Activated T-cell treated with anti-CD3 and anti-CD28 coated beads for 48 hours (primary cell): ENCODE measurements at places on chromosomes 11 and 22.

DNA sequence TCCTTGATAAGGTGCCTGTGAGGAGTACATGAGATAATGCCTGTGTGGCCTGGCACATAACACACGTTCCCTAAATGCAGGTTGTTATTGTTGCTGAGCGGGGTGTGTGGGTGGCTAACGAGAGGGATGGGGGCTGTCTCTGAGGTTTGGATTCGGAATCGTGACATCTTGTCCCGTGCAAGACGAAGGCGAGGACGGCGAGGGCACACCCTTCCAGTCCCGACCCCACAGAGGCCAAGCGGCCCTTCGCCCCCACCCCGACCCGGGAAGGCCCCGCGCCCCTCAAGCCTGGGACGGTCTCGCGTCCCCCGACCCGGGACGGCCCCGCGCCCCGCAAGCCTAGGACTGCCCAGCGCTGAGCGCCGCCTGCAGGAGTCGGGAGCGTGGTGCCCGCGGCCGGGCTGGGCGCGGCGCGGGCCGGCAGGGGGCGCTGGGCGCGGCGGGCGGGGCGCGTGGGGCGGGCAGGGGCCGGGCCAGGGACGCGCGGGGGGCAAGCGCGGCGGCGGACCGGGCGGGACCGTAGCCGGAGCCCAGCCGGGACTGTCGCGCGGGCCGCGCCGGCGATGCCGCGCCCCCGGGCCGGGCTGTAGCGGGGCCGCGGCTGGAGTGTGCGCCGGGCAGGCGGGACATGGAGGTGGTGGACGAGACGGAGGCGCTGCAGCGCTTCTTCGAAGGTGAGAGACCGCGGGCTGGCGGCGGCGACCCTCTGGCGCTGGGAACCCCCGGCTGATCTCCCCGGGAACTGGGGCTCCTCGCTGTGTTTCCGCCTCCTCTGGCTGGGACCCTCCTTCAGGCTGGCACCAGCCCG lies at the start of gene MYRF:
Gene MYRF (plus strand): TSS at position 520 of the 808 bp plus-strand sequence. CDS start 109 bp downstream, at position 629.
- DNase-seq, result peak; percentile 67

DNA sequence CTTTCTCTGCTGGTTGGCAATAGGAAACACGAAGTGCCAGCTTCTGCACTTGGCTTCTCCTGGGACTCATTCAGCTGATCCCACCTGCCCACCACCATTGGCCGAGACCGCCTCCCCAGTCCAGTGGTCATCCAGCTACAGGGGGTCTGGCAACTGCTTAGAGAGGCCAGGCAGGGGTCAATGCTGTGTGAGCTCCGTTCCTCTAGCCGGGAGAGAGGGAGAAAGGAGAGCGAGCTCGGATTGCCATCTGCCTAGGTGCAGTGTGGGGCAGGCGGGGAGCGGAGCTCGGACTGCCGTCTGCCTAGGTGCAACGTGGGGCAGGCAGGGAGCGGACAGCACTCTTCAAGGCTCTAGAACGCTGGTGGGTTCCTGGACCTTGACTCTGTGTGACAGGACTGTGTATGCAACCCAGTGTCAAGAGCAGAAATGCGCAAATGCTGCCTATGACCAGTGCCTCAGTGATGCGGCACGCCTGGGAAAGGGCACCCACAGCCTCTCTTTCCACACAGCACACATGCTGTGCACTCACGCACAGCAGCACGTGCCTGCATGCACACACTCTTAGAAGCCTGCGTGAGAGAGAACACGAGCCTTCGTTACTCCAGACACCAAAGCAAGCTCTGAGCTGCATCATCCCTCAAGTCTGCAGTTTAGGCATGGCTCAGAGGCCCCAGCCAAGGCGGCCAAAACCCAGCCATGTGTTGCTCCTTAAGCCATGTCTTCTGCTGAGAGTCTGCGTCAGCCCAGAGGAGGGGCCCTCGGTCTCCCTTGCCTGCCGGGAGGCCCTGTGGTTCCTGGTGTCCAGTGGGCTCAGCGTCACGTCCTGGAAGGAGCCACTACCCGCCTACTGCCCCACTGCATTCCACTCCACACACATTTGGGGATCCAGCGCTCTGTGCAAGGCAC lies 26.8 kb upstream of the JAM3 start:
- no peak for DNase-seq

DNA sequence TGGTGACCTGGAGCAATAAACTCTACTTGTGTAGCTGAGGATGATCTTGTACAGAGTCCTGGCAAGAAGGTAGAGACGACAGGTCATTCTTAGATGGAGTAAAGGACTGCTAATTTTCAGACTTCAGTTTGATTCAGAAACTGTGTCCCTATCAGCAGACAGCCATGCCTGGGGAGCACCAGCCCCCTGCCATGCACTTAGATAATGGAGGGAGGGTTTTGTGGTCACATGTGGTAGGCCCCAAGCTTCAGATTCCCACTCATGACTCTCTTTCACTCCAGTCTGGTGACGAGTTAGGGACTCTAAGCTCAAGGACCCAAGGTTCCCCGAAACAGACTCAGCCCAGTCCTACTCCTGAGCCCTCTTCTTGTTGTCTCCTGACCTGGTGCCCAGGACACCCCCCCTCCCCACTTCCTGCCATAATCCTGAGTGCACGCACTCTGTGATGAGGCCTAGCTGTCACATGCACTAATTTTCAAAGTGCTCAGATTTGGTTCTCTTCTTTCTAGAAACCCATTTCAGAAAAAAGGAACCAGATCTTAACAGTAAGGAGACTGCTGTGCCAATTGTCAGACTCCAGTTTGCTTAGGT lies 10.2 kb upstream of the AMPD3 start:
- no peak for DNase-seq

- peak; percentile 92 for DNase-seq
Measured at GRCh38 chr11:65418681-65419459, 3.7 kb upstream of the NEAT1 start.

DNA sequence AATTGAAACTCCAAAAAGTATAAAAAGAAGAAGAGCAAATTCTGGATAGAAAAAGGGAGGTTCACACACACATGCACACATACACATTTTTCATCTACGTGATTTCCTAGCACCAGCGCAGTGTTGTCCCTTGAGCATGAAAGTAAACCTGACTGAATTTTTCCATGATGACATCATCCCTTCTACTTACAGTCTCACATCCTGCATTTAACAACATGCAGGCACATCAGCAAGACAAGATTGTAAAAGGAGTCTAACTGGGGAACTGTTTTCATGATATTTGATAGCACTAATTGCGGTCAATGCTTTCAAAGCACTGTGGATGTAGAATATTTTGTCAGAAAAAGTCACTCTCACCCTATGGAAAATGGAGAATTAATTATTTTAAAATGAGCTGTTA lies 36.6 kb downstream of the GAS2 start:
- DNase-seq, result no peak

- DNase-seq, result no peak
Measured at GRCh38 chr11:6269994-6270393, 10.4 kb downstream of the CCKBR start.
